CD8-positive, alpha-beta T cell (primary cell): ENCODE measurements at places on chromosomes 2 and 18.

- no peak for DNase-seq
Measured at GRCh38 chr18:13141209-13141608, 77.4 kb upstream of the LDLRAD4 start.

DNA sequence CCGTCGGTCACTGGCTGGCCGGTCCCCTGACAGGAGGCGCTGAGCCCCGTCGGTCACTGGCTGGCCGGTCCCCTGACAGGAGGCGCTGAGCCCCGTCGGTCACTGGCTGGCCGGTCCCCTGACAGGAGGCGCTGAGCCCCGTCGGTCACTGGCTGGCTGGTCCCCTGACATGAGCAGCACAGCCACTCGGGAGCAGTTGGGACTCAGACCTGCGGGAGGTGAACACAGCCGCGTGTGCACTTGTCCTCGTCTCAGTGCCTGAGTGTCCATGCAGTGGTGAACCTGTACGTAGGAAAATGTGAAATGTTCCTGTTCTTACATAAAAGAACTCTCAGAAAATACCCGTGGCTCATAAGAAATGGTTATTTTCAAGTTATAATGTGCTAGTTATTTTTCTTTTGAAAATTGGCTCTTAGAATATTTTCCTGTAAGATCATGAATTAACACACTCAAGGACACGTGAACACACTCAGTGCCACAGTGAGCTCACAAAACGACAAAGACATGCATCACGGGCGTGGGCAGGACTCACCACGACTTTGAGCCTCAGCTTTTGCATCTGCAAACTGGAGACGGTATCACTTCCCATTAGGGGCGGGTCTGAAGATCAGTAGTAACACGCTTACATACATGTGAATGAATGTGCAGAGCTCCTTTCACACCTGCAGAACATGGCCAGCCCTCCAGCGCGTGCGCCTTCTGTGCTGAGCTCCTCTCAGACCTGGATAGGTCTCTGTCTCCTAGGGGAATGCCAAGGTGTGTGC lies 21.1 kb upstream of the NFATC1 start:
- no peak for DNase-seq

DNA sequence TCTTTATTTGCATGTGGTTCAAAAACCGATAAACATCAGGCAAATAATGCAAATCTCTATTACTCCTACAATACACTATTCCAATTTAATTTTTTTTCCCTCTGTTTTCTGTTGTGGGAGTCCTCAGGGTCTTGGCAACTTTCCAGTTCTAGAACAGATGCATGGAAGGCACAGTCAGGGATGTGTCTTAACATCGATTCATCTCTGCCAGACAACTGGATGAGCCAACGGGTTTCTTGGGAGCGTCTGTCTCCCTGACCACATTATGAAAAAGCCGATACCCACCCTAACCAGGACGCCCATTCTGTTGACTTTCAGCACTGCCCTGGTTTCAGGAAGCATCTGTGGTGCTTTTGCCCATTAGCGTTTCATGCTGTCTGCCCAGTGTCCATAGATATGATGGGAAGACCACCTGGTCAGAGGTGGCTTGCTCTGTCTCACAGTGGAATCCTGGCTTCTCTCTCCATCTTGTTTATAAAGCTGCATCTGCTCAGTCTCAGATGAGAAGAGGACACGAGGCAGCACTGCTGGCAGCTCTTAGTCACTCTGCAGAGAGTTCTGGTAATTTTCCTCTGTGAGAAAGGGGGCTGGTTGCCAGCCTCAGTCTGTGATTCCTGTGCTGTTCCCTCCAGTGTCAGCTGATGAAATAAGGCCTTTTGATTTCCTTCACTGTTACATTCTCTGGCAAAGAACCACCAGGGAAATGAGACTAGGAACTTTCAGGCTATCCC lies 57.9 kb upstream of the KCNE4 start:
- DNase-seq: no peak

GRCh38 chr18:50606609-50607008 lies 46.7 kb downstream of the MAPK4 start:
- no peak for DNase-seq

DNA sequence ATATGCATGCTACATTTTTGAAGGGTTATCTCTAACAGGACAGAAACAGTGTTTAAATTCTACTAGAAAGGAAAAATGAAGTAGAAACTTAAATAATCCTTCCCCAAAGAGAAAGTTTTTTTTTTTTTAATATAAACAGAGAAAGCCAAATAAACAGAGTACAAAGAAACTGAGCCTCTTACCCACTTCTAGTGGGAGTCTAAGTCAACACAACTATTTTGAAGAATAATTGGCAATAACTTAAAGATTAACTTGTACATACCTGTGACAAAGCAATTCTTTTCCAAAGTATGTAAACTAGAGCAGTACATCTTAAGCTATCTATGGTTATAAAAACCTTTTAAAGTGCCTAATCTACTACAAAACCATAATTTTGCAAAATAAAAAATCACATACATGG lies 224.7 kb downstream of the KCNH7 start:
- DNase-seq: no peak

DNA sequence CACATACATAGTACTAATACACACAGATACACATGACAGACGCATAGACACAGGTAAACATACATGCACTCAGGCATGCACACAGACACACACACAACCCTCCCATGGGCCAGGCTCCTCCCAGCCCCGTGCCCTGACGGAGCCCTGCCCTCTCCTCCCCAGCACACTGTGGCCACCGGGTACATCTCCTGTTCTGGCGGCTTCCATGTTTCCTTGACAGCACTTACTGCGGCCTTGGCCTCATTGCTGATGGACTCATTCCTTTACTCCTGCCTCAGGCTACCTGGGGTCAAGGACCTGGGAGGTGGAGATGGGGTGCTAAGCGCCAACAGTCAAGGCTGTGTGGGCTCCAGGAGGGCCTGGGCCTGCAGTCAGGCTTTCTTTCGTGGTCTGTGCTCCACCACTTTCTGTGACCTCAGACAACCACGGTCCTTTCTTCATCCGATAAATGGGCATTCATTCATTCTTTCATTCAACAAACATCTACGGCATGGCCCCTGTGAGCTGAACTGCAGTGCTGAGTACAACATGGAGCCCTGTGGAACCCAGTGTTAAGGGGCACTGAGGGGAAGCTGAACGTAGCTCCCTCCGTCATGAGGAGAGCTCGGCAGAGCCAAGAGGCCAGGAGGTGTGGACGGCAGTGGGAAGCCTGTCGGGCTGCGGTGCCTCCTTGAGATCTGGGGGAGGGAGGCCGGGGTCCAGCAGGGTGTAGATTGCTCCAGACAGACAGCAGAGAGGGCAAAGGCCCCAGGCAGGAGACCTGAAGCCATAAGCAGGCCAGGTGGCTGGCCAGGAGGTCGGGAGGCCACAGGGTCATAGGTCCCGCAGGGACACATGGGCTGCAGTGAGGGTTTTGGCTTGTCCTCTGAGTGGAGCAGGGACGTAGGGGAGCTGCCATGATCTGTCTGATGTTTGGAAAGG lies 190.4 kb upstream of the HDAC4 start:
- DNase-seq: no peak

DNA sequence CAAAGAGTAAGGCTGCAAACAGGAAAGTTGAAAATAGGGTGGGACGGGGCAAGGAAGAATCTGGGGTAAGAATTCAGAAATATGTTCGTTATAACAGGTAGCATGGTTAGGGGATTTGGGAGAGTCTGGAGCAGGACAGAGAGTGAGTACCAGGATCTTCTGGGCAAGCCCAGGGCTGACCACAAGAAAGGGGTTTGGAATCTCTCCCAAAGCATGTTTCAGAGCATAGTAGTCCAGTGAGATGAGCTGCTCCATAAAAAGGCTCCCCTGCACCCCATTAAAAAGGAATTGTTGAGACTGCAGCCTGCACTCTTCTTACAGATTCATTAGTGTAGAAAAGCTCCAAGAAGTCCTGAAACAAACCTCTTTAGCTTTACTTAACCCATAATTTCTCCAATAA lies 291.1 kb downstream of the MTX2 start:
- no peak for DNase-seq

DNA sequence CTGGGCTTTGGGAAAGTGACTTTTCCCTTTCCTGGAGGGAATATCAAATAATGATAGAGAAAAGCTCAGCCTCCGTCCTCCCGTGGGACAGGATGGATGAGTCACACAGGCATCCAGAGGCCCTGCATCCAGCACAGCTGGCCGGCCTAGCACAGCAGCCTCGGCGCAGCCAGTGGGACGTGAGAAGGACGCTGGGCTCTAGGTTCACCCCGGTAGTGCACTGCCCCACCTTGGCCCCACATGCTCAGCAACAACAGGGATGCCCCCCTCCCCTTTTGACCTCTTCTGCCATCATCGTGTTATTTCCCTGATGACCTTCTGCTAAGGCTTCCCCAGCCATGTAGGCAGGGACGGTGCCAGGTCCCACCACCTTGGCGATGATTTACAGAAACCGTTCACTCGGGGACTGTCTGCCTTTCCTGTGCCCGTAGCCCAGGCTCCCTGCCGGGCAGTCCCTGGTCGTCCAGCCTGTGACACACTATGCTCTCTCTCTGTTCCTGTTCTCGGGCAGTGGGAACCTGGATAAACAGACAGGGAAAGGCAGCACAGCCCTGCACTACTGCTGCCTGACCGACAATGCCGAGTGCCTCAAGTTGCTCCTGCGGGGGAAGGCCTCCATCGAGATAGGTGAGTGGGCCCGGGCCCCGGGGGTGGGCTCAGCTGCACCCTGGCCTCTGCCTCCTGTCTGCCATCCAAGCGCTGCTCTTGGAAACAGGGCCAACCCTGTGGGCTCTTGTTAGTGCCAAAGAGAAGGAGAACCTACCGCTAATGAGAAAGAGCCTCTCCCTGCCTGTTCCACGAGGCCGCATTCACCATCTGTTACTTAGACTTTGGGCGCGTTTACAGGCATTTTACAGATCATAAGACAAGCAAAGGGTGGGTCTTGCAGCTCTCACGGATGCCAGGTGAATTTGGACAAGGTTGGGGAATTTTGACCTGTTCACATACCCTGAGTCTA lies 44.6 kb downstream of the ITGB1BP1 start:
- no peak for DNase-seq

DNA sequence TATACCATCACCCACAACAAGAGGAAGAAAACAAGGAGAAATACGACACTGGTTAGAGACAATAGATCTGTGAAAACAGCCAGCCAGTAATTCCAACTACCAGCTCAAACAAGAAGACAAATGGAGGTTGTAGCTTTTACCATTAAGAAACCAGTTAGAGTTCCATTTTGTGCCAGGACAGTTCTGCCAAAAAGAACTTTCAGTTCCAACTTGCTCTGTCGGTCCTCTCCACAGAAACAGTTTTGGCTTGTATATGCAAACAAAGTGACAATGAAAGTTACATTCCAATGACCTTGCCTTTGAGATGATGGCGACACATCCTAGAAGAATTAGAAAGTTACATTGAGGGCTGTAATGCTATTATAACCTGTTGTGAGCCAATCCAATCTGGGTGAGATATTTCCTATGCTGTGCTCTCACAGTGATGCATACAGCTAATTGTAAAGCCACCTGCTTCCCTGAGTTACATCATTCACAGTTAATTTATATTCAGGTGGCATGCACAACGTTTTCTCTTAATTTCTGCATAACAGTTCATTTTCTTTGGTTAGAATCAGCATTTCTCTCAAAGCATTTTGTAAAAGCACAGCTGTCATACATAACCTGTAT lies 1378.4 kb upstream of the PIK3C3 start:
- no peak for DNase-seq

- DNase-seq: no peak
Measured at GRCh38 chr2:85741833-85742455, 11.8 kb upstream of the ATOH8 start.

- DNase-seq: no peak
Measured at GRCh38 chr2:158966312-158966711, 2.1 kb upstream of the TANC1 start.

- DNase-seq: no peak
Measured at GRCh38 chr2:234076451-234076850, 25.9 kb downstream of the SPP2 start.
